Peyer's patch (tissue), 4 donors: ENCODE measurements at places on chromosomes 3 and 15.

GRCh38 chr3:124888482-124889441 is 1.6 kb upstream of the ITGB5 start:
- DNase-seq = no peak

DNA sequence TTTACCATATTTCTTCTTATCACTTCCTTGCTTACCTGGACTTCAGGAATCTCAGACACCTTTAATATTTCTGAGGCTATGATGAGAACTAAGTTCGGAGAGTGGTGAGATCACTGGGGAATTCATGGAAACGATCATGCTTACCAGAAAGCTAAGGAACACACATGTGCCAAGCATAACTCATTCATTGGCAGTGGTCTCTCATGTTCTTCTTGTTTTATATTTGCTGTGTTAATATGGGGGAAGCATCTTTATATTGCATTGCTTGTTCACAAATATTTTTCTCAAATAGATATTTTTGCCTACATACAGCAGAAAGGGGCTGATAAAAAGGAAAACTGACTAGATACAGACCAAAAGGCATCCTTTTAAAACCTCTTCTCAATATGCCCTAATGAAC is 55.8 kb downstream of the COL6A6 start:
- no peak for DNase-seq

DNA sequence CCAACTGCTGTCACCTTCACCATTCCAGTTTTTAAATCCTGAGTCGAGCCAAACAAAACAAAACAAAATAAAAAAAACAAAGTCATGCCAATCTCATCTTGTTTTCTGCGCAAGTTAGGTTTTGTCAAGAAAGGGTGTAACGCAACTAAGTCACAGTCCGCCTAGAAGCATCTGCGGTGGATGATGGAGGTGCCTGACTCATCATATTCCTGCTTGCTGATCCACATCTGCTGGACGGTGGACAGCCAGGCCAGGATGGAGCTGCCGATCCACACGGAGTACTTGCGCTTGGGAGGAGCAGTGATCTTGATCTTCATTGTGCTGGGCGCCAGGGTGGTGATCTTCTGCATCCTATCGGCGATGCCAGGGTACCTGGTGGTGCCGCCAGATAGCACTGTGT is 162.1 kb downstream of the WDR76 start:
- no peak for DNase-seq

GRCh38 chr15:64089543-64090280 is 3.9 kb downstream of the CIAO2A start:
- DNase-seq = no peak

- peak; percentile 42 for DNase-seq
These were observed 15.1 kb upstream of the STAB1 start for GRCh38 chr3:52479877-52480575.

DNA sequence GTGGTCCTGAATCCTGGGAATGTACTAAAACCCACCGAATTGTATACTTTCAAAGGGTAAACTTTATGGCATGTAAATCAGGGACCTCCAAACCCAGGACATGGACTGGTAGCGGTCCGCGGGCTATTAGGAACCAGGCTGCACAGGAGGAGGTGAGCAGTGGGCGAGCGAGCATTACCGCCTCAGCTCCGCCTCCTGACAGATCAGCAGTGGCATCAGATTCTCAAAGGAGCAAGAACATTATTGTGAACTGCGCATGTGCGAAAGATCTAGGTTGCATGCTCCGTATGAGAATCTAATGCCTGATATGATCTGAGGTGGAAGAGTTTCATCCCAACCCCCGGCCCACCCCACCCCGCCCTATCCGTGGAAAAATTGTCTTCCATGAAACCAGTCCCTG is 22.2 kb downstream of the HEG1 start:
- no peak for DNase-seq

DNA sequence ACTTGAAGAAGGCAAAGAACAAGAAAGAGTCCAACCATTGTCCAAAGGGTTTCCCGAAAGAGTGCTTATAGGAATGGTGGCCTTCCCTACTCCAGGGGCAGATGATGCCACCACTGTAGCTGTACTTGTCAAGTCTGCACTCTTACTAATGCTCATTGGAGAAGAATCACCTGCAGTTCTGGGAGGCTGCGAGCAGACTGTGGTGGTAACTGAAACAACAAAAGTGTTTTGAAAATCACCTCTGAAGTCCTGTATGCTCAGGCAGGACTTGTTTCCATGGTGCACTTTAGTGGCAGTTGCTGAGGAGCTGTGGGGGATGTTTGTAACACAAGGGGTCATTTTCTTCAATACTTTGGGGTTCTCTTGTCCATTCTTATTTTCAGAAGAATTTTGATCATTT is 36.0 kb downstream of the USF3 start:
- DNase-seq = no peak

- DNase-seq = peak; percentile 16
These were observed 4.1 kb downstream of the CORO2B start for GRCh38 chr15:68582864-68583263.

DNA sequence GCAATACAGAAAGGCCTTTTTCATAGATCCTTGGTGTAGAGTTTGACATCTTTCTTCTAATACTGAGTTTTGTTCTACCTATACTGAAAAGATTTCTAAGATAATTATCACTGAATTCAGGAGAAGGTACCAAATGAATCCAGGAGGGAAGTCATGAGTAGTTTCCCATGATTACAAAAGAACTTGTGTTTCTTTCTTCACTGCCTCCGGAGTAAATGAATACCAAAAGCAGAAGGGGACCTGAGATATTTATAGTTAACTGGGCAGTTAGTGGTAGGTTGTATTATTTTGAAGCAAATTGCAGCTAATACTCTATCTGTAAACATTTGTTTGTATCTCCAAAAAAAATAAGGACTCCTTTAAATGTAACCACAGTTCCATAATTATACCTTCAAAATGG is 175.4 kb downstream of the SUCNR1 start:
- DNase-seq = no peak
